ENCODE measurements at places on chromosomes 4 and X.

- DNase-seq = no peak
These were observed 18.9 kb downstream of the FGF13 start for GRCh38 chrX:138692591-138692990.

DNA sequence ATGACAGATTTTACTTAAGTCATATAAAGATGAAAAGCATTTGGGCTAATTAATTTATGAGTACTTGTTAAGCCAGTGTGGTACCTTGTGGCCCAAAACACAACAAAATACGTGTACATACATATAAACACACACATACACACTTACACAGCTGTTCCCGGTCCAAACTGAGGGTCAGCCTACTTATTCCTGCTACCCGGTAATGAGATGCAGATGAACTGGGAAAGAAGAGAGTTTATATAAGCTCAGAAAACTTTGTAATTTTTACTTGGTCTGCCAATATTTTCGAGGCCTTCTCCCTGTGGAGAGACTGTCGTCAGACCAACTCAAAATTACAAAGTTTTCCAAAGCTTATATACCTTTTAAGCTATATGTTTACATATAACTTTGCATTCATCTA lies 25.8 kb upstream of the PBDC1 start:
- no peak for DNase-seq

- no peak for DNase-seq
These were observed 135.4 kb upstream of the NKX1-1 start for GRCh38 chr4:1541449-1542225.

- no peak for DNase-seq
These were observed 8.5 kb downstream of the OGT start for GRCh38 chrX:71541210-71542022.

- DNase-seq = no peak
These were observed 65.6 kb upstream of the BLTP1 start for GRCh38 chr4:122086338-122087065.

- no peak for DNase-seq
These were observed 107.5 kb downstream of the STK32B start for GRCh38 chr4:5158825-5159224.

DNA sequence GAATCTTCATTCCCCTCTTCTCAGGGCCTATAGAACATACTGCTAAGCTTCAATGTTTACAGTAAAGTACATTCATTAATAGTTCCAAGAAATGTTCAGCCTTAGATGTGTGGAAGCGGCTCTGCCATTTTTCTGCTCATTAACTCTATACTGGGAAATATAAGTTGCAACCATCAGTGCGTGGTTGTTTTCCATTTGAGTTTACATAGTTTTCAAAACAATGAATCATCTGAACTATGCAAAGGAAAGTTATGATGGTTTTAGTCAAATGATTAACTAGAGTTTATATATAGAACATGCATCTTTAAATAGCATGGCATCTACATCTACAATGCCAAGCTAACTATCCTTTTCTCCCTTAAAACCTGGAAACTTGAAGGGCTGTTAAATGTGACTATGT lies 29.6 kb downstream of the LEF1 start:
- no peak for DNase-seq

DNA sequence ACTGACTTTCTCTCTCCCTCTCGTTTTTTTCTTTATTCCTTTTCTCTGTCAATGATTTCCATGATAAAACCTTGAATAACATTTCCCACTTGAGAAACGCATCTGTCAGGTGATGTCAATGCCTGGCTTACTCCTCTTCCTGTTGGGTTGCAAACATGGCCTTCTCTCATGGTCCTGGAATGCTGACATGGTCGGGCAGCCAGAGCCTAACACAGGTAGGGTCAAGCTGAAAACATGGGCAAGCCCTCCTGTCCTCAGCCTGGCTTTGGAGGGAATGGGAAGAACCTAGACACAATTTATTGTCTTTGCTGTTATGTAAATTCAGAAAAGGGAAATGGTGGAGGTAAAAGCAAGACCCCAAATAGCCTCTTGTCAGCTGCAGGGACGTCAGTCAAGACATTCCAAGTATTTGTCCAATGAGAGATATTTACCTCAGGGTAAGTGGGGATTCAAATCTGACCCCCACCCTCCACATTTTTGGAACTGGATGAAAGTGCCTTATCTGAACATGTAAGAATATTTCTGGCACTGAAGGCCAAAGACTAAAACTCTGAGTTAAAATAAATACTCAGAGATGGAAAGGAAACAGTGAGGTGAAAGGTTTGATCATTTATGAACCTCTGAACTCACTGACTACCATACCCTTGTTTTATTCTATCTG lies 473.8 kb downstream of the SPRY1 start:
- DNase-seq = no peak

- DNase-seq = no peak
These were observed 9.1 kb upstream of the YTHDC1 start for GRCh38 chr4:68358988-68359387.

GRCh38 chr4:169707958-169708643 lies 49.6 kb downstream of the HPF1 start:
- no peak for DNase-seq

DNA sequence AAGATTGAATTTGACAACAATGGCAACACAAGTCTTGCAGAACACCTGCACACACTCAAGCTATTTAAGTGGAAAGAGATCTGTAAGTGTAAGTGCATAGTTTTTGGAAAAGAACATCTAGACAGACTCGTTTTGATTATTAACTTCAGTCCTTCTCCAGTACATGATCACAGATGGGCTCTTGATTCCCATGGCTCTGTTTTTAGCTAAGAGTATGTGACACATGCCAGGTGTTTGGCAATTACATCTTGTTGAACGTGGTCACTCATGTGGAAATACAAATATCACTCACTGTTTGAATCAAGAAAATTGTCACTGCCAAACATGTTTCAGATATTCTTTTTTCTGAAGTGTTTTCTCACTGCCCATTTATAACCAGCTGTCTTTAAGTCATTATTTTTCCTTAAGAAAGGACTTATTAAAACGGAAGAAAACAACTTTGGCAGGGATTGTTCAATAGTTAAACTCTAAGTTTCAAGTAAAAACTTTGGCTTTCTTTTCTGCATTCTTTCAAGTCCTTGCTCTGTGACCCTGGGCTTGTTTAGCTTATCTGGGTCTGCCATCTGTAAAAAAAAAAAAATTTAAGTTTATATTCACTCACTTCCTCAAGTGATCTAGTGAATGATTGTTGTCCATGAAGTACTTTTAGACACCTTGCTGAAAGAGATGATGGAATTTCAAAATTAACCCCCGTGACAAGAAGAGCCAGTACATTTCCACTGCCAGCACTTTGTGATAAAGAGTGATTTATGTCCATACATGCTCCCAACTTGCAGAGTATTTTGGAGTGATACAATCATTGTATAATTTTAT lies 125.4 kb downstream of the ATXN3L start:
- DNase-seq = no peak

GRCh38 chr4:143599827-143600226 lies 86.3 kb downstream of the SMARCA5 start:
- no peak for DNase-seq

- DNase-seq = no peak
These were observed 8.7 kb upstream of the GABRE start for GRCh38 chrX:151983186-151983585.
